ENCODE measurements at places on chromosomes 2 and 18.
A peak's percentile ranks its signal among the peaks of the same experiment; 100 is the strongest.

- peak; percentile 33 for DNase-seq
Measured at GRCh38 chr2:237998530-237998929, 31.7 kb downstream of the UBE2F start.

GRCh38 chr18:10032331-10033015 is 118.7 kb downstream of the VAPA start:
- no peak for DNase-seq

DNA sequence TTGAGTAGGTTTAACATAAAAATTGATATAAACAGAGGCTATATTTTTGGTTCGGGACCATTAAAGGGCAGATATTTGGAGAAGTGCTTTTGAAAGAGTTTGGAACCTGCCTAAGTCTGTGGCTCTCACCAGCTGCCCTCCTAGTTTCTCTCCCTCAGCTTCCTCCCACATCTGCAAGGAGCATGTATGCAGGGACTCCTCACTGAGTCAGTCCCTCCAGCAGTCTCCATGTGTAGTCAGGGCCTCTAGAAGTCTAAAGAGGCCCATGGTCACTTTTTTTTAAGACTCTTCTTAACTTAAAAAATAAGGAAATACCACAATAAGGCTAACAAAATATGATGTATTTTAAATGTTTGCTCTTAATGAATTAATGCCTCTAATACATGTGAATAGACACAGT is 220.0 kb upstream of the TANK start:
- no peak for DNase-seq

DNA sequence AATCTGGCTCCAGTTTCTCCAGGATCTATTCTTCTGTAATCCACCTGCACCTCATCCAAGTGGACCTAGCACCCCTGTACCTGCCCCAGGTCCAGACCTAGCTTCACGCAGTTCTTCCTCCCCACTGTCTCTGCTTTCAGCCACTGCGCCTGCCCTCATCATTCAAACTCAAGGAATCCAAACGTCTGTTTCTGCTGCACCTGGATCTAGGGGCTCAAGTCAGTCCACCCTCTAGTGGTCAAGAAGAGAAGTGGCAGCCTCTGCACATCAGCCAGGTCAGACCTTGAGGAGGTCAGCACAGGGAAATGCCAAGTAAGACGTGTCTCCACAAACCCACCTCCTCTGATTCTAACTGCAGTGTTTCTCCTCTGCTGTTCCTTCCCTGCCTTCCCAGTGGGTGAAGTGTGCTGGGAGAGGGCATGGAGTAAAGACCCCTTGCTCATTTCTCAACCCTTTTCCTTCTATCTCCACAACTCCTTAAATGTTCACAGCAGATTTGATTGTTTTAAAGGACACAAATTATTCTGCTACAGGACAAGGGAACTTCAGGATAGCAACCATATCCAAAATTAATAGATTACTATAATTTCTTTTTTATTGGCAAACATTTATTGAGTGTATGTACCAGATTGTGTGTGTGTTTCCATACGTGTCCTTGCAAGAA is 8.6 kb upstream of the RNF152 start:
- DNase-seq: peak; percentile 45

GRCh38 chr2:119291588-119292167 is 68.0 kb downstream of the STEAP3 start:
- no peak for DNase-seq

GRCh38 chr2:153476491-153476815 is 2.1 kb downstream of the RPRM start:
- DNase-seq: no peak

DNA sequence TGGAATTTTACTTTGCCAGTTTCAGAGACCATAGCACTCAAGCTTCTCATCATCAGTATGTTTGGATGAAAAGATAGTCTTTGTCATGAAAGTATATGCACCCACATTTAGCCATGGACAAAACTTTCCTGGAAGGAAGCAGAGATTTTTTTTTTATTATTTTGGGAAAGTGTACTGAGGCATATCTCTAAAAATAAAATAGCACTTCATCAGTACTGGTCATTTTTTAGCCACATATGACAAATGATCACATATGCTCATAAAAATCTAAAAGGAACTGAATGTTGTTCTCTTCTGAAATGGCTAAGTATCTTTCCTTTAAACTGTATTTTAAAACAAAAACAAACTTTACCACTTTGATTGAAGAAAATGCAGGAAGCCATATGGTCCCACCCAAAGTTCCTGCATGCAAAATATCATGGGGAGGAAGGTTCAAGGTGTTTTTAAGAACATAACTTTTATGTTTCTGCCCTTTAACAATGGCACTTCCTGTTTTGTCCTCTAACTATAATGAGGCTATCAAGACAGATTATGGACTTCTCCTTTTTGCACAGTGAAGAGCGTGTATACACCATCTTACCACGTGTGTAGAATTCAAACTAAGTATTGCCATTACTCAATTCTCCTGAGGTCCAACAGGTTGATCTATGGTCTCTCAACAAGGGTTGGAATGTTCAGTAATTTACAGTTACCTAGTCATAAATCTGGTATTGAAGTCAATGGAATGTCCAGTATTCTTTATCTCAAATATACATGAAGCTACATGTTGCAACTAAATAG is 77.1 kb upstream of the SLC39A10 start:
- DNase-seq: no peak

DNA sequence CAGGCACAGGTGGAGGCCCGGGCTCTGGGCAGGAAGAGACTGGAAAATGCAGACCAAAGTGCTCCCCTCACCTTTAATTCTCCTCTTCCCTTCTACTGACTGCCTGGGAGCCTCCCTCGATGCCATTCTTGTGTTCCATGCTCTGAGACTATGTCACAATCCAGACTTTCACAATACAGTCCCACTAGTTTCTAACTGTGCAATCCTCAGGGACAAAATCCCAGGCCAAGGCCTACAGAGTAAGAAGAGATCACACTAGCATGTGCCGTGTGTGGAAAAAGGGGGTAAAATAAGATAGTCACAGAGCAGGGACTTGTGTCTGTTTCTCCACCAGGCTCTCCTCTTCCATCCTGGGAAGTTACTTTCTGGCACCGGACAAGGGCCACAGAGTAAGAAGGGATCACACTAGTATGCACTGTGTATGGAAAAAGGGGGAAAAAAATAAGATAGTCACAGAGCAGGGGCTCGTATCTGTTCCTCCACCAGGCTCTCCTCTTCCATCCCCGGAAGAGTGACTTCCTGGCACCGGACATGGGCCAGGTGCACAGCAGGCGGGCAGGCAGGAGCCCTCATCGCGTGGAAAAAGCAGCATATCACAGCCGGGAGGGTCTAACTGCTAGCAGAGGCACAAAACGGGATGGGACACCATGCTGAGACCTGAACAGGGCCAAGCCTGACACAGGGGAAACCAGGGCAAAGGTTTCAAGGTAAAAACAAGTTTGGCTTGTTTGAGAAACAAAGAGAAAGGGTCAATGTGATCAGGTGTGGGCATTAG is 9.6 kb downstream of the CYB5A start:
- DNase-seq: no peak

- no peak for DNase-seq
Measured at GRCh38 chr2:68811364-68811763, 59.8 kb downstream of the BMP10 start.

DNA sequence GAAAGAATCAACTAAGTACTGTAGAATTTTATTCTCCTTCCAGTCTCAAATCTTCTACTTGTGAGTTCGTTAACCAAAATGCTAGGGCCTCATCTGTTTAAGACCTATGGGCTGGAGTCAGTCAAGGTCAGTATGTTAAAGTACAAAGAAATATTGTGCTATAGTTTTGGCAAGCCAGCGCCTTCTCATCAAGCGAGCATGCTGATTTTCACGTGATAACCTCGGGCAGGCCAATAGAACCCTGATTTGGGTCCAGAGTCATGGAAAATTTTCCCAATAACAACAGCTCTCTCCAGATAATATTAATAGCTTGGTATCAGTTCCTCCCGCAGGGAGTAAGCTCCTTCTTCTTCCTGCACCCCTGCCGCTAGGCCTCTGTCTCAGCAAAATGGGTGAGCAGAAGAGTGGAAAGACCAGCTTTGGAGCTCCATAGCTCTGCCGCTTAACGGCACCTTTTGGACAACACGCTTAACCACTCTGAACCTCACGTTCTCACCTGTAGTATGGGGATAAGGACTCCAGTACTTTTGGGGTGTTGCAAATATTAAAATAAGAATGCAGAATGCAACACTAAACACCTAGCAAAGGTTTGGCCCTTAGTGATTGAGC is 11.7 kb downstream of the CABLES1 start:
- no peak for DNase-seq

DNA sequence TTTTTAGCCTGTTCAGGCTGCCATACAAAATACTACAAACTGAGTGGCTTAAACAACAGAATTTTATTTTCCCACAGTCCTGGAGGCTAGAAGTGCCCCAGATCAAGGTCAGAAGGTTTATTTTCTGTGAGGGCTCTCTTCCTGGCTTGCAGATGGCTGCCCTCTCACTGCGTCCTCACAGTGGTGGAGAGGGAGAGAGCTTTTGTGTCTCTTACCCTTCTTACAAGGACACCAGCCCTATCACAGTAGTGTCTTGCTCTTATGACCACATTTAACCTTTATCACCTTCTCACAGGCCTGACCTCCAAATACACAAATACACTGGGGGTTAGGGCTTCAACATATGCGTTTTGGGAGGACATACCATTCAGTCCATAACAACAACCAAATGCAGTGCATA is 11.7 kb downstream of the WDR7 start:
- no peak for DNase-seq

- DNase-seq: no peak
Measured at GRCh38 chr2:68365087-68365486, at the start of gene PLEK. Gene PLEK, plus strand, starts transcription at chr2:68365282. Its CDS starts 70 bp downstream, at chr2:68365352.

DNA sequence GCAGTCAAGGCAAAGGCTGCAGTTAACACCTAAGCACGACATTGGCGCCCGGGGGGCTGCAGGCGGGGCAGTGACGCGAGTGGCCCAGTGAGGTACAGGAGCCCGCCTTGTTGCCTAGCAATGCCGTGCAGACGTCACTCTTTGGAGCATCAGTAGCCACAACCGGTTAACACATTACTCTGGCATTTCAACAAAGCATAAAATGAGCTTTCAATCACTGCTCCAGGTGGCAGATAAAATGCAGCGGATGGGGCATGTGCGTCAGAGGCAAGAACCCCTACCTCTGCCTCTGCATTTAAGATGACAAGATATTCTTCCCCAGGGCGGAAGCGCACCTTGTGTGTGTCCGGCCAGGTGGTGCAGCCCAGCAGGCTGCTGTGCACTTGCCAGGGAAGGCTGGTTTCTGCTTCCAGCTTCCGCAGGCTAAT is 139.4 kb downstream of the MTCL1 start:
- DNase-seq: no peak

GRCh38 chr18:50075772-50076171 is 119.2 kb downstream of the MYO5B start:
- no peak for DNase-seq

GRCh38 chr2:169839954-169840746 is 12.9 kb downstream of the UBR3 start:
- no peak for DNase-seq

- no peak for DNase-seq
Measured at GRCh38 chr18:33212363-33212762, 228.2 kb downstream of the CCDC178 start.

DNA sequence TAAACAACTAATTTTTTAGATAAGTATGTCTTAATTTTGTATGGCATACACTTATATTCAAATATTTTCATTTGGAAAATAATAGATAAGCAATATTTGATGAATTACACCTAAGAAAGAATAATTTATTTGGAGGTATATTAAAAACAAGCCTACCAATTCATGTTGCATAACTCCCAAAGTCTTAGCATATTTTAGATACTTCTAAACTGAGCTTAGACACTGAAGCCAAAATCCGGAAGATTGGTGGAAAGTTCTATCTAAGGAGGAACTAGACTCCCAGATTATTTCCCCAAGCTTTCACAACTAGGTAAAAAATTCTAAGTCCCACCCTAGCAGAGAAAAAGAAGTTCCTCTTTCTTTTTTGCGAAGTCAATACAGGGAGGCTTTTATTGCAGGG is 221.0 kb upstream of the MMADHC start:
- no peak for DNase-seq

- peak; percentile 53 for DNase-seq
Measured at GRCh38 chr2:30336978-30337841, 105.9 kb downstream of the LBH start.

DNA sequence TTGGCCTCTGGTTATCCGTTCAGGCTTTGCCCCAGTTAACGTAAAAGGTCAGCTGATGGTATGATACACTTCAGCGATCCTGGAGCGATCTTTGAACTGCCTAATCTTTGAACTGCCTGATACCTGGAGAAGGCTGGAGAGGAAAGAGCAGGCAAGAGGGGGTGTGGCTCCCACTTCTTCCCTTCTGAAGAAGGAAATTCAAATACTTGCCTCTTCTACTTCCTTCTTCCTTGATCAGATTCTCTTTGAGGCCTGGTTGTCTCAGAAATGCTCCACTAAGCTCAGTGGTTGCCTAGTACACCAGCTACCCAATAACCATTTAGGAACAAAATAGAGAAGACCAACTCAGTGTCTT is 619 bp downstream of the GALM start:
- DNase-seq: peak; percentile 24

GRCh38 chr18:21167641-21168377 is 56.2 kb upstream of the ROCK1 start:
- no peak for DNase-seq

DNA sequence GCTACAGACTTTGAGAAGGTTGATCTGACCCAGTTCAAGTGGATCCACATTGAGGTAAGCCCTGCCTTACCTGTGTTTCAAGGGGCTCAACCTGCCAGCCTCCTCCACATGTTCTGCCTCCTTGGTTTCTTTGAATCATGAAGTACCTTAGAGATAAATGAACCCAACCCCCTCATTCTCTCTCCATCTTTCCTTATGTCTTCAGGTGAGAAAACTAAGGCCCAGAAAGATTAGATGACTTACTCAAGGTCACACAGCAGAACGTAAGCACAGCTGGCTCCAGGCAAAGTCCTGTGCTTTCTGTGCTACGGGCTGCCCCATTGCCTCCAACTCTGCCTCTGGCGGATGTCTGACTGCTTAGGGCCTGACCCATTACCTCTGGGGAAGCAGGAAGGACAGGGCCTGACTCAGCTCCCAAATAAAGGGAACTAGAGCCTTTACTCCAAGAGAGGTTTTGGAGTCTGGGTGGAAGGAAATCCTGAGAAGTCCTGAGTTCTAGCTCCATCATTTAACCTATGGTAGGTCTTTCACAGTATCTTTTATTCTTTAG is 10.3 kb downstream of the KHK start:
- DNase-seq: no peak

GRCh38 chr2:133123393-133123792 is 444.9 kb downstream of the NCKAP5 start:
- no peak for DNase-seq

DNA sequence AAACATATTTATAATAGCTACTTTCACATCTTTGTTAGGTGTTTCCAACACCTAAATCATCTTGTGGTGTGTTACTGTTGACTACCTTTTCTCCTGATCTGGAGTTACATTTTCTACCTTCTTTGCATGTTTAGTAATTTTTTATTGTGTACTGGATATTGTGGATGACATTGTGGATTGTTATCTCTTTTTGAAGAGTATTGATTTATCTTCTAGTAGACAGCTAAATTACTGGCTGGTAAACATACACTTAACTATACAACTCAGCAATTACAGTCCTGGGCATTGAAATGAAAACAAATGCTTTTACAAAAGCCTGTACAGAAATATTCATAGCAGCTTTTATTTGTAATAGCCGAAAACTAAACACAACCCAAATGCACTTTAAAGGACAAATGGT is 150.8 kb downstream of the PTRHD1 start:
- no peak for DNase-seq

GRCh38 chr2:238401551-238401950 is 25.2 kb upstream of the ASB1 start:
- no peak for DNase-seq

Data from activated naive CD4-positive, alpha-beta T cell treated with Interleukin-2 at 50 U/mL for 16 hours (primary cell).